ENCODE measurements at places on chromosomes 5 and 9. TPM values are rescaled to one million over a fixed set of nuclear protein-coding genes. Genes with fewer than 3 reads are reported as not detected.

The PCDH12 gene
- polyA plus RNA-seq: 0.35 TPM

The PCAT7 gene
- polyA plus RNA-seq: 0.62 TPM

The SPATA31C1 gene
- polyA plus RNA-seq: not detected

The N4BP3 gene
- polyA plus RNA-seq: 3.8 TPM

The MLLT3 gene
- 8.2 TPM for polyA plus RNA-seq

The KIF4B gene
- not detected for polyA plus RNA-seq

The LMAN2 gene
- polyA plus RNA-seq: 98.0 TPM
